ENCODE measurements at places on chromosomes 1 and 21.

DNA sequence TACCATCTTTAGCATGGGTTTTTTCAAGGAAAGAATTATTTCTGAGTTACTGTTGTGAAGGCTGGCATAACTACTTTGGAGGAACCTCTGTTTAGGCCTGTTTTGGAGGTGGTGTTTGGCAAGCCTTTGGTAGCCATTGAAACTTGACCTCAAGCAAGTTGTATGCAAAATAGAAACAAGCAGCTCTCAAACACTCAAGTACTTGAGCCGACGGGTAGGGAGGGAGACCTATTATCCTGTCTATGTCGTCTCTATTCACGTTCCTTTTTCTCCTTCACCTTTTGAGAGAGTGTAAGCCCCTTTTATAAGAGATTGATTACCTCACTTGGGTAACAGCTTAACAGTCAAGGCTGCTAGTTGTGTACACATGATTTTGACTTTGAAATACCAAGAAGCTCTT is 878.3 kb upstream of the CXADR start:
- no peak for DNase-seq

DNA sequence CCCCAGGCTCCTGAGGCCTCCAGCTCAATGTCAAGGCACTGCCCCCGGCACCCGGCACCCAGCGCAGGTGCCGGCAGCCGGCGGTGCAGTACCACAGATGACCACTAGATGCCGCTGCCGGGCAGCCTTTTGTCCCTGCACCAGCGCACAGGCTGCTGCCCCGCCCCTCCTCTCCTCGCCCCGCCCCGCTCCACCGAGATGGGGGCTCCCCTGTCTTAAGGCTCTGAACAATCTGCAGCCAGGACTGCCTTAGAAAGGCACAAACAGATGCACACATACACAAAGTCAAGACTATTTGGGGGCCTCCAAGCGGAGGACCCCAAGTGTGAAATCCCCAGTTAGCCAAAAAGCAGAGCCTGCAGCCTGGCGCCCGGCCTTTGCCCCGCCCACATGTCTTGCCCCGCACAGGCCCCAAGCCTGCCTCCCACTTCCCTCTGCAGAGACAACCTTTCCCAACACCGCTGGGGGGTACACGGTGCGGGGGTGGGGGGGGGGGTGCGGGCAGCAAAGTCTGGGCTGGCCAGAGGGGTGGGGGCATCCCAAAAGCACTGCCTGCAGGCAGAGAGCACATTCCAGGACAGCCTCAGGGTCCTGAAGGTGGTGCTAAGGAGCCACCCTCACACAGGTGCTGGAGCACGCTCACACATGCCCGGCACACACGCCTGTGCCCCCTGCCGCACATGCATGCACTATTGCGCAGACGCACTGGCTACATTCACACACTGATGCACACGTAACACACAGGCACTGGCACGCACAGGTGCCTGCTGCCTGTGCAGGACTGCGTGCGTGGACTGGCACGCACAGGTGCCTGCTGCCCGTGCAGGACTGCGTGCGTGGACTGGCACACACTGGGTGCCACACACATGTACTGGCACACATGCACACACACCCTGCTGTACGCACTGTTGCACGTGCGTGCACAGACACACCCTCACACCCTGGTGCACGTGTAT is 37.1 kb downstream of the ARHGEF16 start:
- DNase-seq: peak; percentile 54

DNA sequence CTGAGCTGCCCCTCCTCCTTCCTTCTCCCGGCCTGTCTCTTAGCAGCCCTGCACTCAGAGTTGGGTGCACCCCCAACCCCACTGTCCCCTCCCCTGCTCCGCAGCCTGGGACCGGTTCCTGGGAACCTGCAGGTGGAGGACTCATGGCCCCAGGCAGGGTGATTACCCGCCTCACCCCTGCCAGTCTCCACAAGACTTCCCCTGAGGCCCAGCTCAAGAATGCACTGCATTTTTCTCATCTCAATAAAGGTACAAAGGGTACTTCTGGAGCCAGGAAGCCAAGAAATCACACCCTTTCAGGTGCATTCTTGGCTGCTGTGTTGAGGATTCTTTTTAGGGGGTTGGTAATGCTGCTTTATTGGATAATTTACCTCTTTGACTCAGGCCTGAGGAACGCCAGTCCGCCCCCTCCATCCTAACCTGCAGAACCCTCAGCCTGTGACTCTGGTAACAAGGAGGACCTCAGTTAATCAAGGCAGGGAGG is 126.3 kb upstream of the TMPRSS2 start:
- no peak for DNase-seq

DNA sequence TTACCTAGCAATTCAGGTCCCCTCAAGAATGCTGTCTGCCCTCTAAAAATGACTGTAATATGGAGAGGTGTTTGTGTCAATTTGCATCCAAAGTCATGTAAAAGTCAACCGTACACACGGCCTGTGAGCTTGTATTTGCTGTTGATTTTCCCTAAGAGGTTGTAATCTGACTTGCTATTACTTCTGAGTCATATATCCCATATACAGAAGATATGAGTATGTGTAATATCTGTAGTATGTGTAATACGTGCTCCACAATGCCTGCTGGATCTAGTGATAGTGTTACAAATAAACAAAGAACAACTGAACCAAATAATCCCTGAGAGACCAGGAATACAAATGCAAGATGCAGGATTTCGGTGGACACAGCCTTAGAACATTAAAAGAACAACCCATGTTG is 1.4 kb upstream of the KCNJ6 start:
- no peak for DNase-seq

- no peak for DNase-seq
Observed at GRCh38 chr1:7463526-7463925, 307.6 kb upstream of the VAMP3 start.

- no peak for DNase-seq
Observed at GRCh38 chr1:14371771-14372497, 226.6 kb upstream of the KAZN start.

DNA sequence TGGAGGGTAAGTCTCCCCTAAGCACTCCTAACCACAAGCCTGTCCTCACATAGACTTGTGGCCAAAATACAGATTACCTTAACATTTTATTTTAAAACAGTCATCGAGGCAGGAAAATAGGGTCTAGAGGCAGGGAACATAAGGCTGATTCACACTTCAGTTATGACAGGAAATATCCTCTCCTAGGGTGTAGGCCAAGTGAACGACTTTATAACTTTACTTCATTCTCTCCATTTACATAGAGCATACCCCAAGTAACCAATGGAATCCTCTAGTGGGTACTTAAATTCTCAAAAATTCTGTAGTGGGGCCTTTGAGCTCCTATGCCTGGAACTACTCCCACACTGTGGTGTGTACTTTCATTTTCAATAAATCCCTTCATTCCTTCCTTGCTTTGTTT is 113.0 kb downstream of the WDR3 start:
- DNase-seq: no peak

GRCh38 chr1:229230893-229231753 is 39.8 kb upstream of the RAB4A start:
- DNase-seq: no peak

DNA sequence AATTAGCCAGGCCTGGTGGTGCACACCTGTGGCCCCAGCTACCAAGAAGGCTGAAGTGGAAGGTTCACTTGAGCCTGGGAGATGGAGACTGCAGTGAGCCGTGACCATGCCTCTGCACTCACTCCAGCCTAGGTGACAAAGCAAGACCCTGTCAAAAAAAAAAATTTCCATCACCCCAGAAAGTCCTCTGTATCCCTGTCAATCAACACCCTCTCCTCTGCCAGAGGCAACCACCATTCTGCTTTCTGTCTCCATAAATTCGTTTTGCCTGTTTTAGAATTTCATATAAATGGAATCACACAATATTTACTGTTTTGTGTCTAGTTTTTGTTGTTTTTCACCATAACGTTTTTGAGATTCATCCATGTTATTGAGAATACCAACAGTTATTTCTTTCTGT is 141.6 kb upstream of the SLC45A1 start:
- DNase-seq: no peak

GRCh38 chr1:211942583-211942982 is 92.8 kb downstream of the INTS7 start:
- no peak for DNase-seq

DNA sequence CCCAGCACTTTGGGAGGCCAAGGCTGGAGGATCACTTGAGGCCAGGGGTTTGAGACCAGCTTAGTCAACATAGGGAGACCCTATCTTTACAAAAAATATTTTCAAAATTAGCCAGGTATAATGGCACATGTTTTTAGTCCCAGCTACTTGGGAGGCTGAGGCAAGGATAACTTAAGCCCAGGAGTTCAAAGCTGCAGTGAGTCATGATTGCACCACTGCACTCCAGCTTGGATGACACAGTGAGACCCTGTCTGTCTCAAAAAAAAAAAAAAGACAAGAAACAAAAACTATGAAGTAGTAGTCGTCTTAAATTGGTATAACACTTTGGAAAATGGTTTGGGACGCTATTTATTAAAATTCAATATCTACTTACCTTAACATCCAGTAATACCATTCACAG is 7.7 kb downstream of the AIM2 start:
- no peak for DNase-seq

- DNase-seq: no peak
Observed at GRCh38 chr1:57321776-57322175, 102.1 kb downstream of the DAB1 start.

DNA sequence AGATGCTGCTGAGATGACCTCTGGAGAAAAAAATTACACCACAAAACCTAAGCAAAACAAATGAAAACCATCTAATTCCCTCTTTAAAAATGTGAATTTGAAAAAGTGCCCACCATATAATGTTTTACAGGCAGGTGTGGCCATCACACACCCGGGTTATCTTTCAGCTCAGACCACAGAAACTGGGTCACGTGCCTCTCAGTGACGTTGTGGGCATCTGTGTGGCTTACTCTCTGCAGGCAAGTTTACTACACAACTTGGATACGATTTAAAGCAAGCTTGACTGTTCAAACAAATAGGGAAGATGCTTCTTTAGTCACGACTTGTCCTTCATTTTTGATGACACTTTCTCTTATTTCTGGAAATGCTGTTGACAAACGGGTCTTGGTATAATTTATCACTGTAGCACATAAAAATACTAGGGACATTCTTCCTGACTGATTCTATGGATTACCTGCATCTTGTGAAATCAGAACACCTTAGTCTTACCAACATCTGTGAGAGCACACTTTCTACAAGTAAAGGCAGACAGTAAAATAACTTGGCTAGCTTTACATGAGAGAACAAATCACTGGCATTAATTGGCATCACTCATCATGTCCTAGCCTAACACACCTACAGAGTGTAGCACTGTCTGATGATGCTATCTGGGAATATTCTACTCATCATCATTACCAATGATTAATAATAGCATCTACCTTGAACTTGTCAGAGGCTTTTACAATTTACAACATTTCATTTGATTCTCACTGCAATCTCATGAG is 89.3 kb upstream of the EDEM3 start:
- DNase-seq: peak; percentile 50

DNA sequence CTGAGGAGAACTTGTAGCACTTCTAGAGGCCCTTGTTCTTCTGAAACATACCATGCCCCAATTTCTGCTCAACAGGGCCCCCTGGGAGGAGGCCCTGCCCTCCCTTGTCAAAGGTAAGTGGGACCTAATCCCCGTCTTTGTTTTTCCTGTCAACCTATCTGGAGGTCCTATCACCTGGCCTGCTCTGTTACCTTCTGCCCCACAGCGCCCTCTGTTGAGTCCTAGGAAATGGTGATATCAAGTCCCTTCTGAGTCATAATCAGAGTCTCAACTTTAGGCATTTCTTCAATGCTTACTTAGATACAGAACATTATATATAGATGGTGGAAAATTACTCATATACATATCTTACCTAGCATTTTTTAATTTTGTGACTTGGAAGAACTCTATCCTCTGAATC is 28.2 kb upstream of the FCRL4 start:
- DNase-seq: no peak

- no peak for DNase-seq
Observed at GRCh38 chr21:44556879-44557278, 1.7 kb downstream of the KRTAP10-3 start.

DNA sequence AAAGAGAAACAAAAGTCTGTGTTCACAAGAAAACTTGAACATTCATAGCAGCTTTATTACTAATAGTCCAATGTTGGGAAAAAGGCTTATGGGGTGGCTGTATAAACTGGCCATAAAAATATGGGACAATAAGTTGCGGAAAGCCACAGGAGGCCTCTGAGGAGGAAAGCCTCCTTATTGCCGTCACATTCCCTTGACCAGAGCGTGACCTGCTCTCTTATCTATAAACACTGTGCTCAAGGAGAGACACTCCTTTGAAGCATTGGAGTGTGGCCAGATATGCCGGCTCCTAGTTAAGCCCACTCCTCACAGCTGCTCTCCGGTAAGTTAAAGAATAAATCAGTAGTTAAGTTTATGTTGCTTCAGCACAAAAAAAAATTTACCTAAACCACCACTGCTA is 19.7 kb downstream of the OR6Y1 start:
- DNase-seq: no peak

DNA sequence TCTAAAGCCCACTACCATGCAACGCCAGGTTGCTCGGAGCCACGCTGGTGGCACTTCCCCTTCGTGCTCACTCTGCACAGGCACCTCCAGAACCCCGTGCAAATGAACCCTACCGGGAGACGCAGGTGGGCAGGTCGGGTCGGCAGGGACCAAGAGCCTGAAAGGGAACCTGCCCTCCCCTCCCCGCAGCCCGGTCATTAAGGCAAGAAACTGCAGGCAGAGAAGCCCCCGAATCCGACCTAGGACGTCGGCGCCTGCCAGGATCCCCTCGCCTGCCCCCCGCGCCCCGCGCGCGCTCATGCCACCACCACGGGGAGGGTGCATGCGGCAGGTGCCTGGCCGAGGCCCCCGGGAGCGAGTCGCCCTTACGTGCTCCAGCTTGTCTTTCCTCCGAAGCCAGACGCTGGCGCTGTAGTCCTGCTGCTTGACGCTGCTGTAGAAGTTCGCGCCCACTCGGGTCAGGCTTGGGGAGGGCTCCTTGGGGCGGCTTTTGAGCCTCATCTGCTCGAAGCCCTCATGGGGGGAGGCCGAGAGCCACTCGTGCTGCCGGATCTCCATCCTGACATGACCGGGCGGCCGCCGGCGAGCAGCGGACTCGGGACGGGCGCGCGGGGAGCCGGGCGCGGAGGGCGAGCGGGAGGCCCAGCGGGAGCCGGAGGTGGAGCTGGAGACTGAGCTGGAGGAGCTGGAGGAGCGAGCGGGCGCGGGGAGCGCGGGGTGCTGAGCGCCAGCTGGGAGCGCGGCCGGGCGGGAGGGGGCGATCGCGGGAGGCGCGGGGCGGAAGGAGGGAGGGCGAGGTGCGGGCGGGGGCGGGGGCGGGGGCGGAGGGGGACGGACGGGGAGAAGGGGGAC is 552 bp downstream of the PLD5 start:
- no peak for DNase-seq

DNA sequence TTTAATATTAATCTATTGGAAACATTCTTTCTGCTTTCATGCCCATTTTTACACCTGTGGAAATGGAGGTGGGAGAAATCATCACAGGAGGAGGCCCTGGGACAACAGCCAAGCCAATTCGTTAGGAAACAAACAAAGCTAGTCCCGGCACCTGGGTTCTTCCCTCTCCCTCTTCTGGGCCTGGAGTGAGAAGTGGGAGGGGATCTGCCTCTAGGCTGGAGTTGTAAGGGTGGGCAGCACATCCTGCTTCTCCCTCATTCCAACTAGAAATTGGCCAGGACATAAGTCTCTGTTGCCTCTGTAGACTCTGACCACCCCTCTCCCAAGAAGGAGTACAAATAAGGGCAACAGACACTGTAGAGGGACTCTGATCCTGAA is 20.2 kb upstream of the ERO1B start:
- no peak for DNase-seq

Data from activated CD8-positive, alpha-beta memory T cell treated with anti-CD3 and anti-CD28 coated beads for 1 hour (primary cell).